Liver (tissue), 10 donors: ENCODE measurements at places on chromosomes 6 and 20. TPM values are rescaled to one million over a fixed set of nuclear protein-coding genes. Genes with fewer than 3 reads are reported as not detected.

Gene SIRPB2
- total RNA-seq = 4.4 TPM

Gene COL12A1
- 2.1 TPM for total RNA-seq

Gene PTK6
- total RNA-seq = 1.2 TPM

GRCh38 chr6:137495703-137496336 lies 1.6 kb upstream of the OLIG3 start:
- no peak for DNase-seq

GRCh38 chr6:18118330-18118729 lies 4.1 kb downstream of the NHLRC1 start:
- no peak for DNase-seq

DNA sequence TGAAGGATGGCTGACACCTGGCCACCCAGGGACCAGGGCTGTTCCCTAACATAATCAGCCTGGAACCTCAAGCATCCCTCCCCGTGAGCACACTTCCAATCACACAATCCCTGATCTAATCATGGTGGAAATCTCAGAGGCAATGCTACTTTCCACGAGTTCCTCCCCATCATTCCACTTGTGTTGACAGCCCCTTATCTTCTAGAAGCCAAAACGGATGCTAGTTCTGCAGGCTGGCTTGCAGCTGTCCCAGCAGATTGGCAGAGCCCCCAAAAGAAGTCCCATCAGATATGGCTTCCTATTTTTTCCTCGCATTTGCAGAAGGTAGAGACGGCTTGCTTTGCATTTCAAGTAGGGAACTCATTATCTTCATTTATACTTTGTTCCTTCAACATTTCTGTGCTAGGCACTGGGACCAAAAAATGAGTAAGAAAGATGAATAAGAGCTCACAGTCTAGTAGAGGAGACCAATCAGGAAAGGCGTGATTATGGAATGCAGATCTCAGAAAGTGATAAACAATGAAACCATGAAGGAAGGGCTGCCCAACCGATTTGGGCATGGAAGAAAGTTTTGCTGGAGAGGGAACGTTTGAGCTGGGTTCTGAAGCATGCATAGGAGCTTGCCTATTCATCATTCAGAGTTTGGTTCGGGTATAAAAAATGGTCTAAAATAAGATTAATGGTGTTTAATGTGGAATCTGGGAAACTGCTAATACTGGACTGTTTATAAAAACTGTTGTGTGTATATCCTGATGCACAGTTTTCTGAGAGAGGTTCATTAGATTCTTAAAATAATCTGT lies 44.6 kb upstream of the TBC1D7 start:
- DNase-seq = no peak

DNA sequence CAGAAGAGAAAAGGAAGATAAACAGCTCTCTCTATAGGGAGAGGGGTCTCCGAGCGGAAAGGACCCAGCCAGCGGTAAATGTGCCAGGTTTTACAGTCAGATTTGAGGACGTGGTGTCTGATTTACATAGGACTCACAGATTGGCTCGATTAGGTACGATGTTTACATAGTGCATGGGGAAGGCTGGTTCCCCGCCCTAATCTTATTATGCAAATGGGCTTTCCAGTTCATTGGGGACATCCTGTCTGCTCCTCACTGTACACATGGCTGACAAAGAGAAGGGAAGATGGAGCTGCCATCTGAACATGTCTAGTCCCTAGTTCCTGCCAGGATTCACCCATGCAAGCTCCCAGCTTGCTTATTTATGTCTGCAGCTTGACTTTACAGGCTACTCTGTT lies 119.9 kb downstream of the RNF144B start:
- no peak for DNase-seq

DNA sequence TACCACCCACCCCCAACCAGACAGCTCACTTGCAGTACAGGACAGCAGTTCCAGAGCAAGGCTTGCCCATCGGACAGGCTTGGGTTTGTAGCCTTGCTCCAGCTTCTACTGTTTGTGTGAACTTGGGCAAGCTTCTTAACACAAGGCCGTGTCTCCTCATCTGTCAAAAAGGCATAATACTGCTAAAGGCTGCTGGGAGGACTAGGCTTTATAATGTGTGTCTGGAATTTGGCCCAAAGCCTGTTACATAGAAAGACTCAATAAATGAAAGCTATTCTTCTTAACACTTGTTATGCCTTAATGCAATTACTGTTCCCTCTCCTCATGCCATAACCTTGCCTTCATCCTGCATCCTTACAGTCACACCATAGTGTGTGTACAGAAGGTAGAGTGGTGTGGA lies 43.4 kb downstream of the LYRM4 start:
- DNase-seq = no peak

GRCh38 chr20:48797275-48797825 lies 30.4 kb downstream of the PREX1 start:
- DNase-seq = no peak

DNA sequence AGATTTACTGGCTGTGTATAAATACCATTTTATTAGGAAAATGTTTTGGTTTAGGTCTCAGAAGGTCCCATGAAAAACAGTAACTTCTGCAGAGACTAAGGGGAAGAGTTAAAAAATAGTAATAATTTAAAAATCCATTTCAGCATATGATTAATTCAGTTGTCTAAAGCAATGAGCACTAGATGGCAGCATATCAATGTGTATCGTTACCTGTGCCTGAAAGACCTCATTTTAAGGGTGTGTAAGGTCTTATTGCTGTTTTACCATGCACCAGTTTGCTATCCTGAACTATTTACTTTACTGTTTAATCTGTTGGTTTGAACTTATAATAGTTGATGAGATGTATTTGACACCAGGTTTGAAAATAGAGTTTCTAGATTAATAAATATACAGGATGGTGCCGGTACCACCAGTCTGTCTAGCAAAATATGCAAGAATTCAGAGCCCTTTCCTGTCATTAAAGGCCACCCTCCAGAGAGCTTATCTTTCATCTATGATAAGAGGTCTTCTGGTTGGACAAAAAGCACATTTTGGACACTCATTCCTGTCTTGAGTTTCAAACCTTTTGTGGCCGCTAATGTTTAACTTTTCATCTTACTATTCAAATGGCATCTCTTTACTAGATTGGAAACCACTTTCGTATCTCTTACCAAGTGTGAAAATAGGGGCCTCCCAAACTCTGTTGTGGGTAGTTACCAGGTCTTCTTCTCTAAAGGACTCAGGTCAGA lies 8.9 kb upstream of the AHI1 start:
- no peak for DNase-seq

DNA sequence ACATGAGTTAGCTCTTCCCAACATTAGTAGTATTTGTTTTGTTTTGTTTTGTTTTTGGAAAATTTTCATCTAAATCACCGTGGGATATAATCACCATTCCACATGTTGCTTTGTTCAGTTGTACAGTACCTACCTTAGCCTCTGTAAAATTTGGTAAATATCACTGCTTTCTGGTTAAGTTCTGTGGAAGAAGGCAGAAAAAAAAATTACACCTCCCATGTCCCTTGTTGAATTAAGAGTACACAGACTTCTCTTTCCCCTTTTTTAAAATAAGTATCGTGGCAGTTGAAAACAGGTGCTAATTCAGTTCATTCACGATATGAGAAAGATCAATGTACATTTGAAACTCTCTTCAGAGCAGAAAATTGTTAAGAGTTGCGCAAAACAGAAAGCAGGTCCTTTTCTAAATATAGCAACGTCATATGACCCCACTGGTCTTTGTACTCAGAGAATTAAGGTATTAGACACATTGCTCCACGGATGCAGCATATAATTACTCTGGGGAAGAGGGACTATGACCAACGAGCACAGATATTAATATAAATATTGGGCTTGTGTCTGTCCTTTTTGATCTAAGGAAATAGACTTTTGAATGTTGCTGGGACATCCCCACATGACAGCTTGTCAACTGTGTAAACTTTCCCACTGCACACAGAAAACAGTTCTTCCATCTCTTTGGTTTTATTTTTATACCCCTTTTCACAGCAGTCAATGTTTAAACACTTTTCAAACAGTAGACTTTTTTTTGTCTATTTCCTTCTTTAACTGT lies 58.6 kb upstream of the ZNF217 start:
- DNase-seq = no peak

DNA sequence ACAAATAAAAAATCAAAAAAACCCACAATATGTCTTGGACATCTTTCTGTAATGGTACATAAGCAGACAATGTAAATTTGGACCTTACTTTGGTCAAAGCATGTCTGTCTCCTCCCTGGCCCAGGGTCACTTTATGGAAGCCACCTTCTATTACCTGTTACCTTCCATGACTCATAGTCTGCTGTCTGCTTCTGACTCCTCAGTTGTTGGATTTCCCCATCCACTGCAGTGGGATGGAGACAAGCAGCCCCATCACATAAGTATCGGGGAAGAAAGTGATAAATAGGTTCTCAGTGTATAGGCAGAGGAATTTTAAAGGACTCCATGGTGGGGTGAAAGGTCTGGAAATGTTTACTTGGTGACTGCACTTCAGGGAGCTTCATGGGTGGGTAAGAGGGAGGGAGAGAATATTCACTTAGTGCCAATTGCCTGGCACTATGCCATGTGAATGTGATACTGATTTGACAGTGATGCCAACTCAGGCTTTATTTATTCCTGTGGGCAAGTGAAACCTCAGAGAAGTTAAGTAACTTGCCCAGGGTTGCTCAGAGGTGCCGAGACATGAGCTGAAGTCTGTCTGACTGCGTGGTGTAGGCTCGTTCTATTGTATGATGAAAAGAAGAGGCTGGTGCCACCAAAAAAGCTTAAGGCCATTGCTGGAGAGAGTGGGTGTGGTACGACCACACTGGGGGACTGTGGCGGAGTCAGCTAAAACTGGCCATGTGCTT lies 175.6 kb upstream of the RNF24 start:
- DNase-seq = no peak

- no peak for DNase-seq
These were observed 73.3 kb upstream of the PAX1 start for GRCh38 chr20:21632031-21632734.

- DNase-seq = no peak
These were observed 77.1 kb downstream of the CDYL start for GRCh38 chr6:4853349-4853748.

DNA sequence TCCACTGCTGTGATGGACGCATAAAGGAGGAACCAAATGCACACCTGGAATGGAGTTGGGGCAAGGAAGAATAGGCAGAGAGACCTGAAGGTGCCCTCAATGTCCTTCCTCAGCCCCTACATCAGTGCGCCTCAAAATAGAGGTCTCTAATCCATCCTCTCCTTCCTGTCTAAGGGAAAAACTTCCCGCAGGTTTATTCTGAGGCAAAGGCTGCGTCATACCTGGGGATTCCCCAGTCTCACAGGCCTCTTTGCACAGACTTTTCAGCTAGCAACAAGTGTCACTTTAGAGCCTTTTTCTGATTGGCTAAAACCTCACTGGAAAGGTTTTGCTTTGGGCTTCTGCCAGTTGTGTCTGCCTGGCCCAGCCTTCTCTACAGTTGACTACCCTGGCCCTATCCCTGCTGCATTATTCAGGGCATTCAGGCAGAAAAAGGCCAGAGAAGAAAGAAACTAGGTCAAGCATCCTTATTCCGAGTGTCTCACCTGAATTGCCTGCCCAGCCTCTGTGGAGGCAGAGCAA lies 1.8 kb upstream of the HLA-DQB1 start:
- no peak for DNase-seq

DNA sequence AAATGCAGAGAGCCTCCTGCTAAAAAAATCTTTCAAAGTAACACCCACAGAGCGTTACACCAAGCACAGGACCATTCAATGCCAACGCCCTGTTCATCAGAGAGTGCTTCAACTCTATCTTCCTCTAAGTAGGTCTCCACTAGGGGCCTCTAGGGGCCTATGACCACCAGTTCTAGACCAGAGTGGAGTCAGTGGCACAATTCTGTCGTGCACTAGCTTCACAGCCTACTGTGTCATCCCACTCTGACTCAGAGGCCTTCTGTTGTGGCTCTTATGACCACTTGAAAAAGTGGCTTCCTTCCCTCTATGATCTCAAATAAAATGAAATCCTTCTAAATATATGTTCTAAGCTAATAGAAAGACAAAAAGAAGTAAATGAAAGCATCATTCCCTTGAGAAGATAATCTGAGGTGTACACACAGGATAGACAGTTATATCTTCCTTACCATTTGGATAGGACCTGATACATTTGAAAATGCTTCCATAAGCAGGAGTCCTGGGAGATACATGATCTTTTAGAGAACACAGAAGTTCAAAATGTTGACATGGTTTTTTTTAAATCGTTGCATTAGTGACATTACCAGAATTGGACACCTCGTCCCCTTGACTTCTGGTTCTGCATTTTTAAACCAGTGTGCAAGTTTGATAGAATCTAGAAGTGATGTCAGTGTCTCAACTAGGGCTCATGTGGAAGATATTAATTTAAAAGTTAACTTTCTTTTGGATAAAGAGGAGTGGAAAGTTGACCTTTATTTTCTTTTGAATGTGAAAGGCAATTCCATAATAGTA lies 151.9 kb downstream of the SH3BGRL2 start:
- DNase-seq = no peak

GRCh38 chr6:76942203-76942966 lies 520.9 kb downstream of the HTR1B start:
- no peak for DNase-seq

DNA sequence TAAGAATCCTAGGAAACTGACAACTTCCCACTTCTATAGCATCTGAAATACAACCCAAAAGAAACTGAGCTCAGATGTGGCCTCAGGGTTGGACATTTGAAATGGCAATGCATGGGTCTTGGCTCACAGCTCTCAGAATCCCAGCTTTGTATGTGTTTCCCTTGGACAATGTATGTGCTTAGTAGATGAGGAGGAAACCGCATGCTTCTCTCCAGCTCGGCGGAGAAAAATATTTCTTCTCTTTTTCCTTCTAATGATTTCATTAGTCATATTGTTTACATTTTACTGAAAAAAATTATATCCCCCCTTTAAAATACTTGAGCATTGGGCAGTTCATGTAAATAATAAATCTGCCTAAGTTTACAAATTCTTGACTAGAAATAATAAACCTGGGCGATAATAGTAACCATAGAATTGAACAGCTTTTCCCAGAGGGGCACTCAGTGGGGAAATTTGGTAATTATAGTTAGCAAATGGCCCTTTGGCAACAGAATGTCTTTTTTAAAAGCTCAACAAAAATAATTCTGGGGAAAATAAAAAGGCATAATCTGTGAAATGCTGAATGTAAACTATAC lies 55.3 kb downstream of the PFDN4 start:
- no peak for DNase-seq

DNA sequence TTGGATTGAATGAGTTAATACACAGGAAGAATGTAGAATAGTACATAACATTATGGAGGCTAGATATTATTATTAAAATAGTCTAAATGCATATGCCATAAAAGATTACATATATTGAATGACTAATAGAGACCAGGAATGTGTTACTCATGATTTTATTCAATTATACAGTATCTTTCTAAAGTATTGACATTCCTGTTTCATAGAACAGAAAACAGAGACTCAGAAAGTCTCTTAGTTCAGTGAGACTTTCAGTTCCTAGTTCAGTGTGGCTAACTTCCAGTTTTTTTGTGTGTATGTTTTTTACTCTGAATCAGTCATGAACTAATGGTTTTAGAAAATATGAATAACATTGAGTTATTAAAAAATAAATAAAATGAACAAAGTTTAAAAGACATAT lies 34.6 kb upstream of the TMEM244 start:
- DNase-seq = no peak

- DNase-seq = no peak
These were observed 29.7 kb downstream of the MAP7 start for GRCh38 chr6:136520517-136520916.

- no peak for DNase-seq
These were observed 38.3 kb downstream of the SIRPA start for GRCh38 chr20:1933465-1933870.
